ENCODE measurements at places on chromosomes 11 and 22.

GRCh38 chr11:11370962-11371303 is 17.9 kb upstream of the CSNK2A3 start:
- no peak for DNase-seq

- DNase-seq = no peak
Observed at GRCh38 chr11:75145196-75145971, 5.5 kb upstream of the SLCO2B1 start.

GRCh38 chr11:10608584-10608983 is 40.1 kb upstream of the LYVE1 start:
- DNase-seq = no peak

DNA sequence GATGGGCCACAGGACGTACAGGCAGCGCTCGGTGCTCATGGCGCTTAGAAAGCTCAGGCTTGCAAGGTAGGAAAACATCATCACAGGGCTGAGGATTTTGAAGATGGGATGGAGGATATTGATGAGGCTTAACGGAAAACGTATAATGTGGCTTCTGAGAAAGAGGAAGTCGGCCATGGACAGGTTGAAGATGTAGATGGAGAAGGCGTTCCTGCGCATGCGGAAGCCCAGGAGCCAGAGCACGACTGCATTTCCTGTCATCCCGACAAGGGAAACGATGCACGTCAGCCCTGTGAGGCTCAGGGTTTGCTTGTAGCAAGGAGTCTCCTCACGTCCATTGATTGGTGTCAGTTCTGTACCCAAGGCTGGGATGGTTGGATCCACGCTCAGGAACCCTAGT is 17.4 kb upstream of the MRGPRX1 start:
- DNase-seq = no peak

DNA sequence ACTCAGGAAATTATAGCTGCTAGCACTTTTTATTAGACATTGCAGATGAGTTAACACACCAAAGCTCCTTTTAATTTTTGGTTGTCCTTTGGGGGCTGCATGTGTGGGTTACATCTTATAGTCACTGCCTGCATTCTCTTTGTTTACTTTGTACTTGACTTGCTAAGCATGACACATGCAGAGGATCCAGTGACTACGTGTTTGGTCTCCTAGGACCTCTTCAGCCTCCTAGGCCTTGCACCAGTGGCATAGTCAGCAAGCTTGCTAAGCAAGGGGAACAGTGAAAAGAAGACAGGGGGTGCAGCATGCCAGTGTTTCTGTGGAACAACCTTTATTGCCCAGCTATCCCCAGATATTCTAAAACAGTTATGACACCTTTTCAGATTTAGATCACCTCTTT is 108.2 kb downstream of the PAX6 start:
- DNase-seq = no peak

Measured in stimulated activated CD8-positive, alpha-beta memory T cell treated with anti-CD3 and anti-CD28 coated beads, Interleukin-2, amount 100 ng/mL, for 1 hour (primary cell).